Activated naive CD8-positive, alpha-beta T cell treated with anti-CD3 and anti-CD28 coated beads, Interleukin-2, amount 50 U/mL, for 24 hours (primary cell): ENCODE measurements at places on chromosomes 2 and 18.

- no peak for DNase-seq
These were observed 109.4 kb downstream of the ZNF516 start for GRCh38 chr18:76385681-76385975.

DNA sequence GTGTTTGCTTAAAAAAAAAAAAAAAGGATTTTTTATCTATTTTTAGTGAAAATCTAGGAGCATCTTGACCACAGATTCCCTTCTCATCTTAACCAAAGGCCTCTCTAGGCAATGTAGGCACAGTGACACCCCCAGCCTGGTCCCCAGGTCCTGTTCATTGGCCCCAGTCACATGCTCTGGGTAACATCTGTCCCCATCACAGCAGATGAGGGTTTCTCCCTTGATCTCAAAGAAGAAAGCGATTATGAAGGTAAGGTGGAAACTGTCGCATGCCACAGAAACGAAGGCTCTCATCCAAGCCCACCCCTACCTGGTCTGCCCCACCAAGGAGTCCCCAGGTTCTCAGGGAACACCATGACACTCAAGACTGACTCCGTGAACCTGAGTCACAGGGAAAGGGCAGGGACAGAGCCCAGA lies 4.7 kb downstream of the HS6ST1 start:
- peak; percentile 1 for DNase-seq

- no peak for DNase-seq
These were observed 21.5 kb downstream of the DTNB start for GRCh38 chr2:25651782-25652455.

GRCh38 chr2:6794448-6794847 lies 71.3 kb downstream of the CMPK2 start:
- DNase-seq: no peak

- DNase-seq: peak; percentile 79
These were observed at the start of gene CDCA7 for GRCh38 chr2:173354582-173355131. CDCA7 (plus strand) TSS chr2:173354872; CDS start chr2:173354964, 92 bp downstream.

- no peak for DNase-seq
These were observed 76.7 kb downstream of the MRPS9 start for GRCh38 chr2:105114551-105114950.

DNA sequence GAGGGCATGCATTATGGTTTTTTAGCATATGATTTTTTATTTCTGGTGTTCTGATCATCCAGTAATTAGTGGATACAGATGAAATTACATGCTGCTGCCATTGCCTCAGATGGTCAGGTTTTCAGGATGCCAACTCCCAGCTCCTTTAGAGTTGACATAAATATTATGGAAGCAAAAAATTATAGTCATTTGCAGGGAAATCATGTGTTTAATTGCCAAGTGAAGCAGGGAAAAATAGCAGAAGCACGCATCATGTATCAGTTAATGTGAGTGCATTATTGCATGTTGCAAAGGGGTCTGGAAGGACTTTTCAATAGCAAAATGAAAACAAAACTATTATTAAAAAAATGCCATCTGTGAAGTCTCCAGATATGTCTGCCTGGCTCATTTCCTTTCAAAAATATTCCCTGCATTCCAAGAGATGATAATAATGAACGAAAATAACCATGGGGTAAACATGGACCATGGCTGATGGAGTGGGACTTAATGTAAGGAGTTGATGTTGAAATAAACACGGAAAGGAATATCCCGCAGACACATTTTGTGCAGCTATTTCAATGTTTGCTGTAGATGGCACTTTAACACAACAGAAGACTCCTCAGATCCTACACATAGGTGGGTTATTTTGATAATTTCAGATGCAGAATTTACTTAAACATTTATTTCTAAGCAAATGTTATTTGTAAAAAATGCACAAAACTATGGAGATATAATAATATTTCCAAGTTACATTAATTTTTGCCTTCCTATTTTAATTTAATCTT lies 87.7 kb upstream of the DYNAP start:
- DNase-seq: no peak
